ENCODE measurements at places on chromosomes 11 and 22.

DNA sequence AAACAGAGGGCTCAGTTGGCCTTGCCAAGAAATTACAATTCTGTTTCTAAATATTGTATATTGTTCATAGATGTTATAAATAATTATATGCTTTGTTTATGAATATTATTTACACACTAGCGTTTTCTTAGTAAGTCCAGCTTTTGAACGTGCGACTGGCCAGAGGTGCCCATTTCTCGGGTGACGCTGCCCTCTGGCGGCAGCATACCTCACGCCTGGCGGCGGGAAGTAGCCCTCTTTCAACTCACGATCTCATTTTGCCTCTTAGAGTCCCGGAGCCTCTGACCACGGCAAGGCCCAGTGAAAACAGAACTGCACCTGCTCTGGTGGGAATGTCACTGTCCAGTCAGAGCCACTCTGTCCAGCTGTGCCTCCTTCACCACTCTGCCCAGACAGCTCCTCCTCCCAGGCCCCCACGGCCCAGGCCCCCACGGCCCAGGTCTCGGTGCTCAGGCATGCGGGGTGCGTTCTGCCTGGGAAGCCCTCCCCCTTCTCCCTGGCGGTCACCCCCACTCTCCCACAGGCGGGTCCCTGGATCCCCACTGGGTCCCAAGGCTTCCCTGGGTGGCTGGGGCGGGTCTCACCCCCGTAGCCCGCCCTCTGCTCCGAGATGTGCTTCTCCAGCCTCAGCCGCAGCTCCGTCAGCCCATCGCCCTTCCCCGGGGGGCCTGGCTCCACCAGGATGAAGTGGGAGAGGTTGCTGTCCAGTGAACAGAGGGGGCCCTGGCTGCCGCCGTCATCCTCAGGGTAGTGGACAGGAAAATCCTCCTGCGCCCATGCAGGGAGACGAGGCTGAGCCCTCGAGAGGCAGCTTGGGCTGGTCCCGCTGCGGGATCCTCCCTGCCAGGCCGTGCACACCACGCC is 19.3 kb downstream of the TSSC4 start:
- H3K36me3 ChIP-seq: no peaks in the 10 kb centered on the region
- DNase-seq: peak; percentile 65
- H3K27ac ChIP-seq: no peak overlapping the region

GRCh38 chr11:128157423-128158298 is 429.7 kb downstream of the ETS1 start:
- H3K4me3 ChIP-seq: peak overlapping the region; percentile 74
- no peaks in the 10 kb centered on the region for H3K27me3 ChIP-seq
- DNase-seq: peak; percentile 65
- peaks cover 2% of the 10 kb centered on the region for H3K36me3 ChIP-seq

DNA sequence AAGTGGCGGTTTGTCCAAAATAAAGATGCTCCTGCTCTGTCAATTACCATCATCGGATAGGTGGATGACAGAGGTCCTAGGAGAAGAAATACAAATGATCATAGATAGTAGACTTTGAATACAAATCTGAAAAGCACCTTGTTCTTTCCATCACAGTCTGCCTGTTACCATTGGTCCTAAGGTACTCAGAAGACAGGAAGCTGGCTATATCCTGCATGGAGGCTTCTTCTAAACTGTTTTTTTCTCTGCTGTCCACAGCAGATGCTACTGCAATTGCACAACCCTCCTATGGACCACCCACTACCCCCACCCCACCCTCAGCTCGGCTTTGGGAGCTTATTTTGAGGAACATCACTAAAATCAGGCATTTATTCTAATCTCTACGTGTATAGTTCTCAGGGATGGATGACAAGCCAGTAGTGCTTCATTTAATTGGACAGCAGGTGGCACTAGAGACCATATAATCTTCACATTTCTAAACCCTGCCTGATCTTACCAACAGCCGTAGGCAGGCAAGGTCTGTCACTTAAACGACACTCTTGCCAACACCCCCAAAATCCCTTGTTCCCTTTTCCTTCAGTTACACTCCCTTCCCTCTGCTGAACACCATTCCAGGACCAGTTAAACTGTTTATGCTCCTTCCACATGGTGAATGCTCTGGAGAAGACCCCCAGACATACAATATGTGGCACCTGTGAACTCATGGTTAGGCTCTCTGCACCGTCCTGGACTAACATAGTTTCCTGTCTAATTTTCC is 6.6 kb upstream of the PTS start:
- peak; percentile 56 for DNase-seq
- H3K4me3 ChIP-seq: no peak overlapping the region
- no peak overlapping the region for H3K27ac ChIP-seq
- H3K36me3 ChIP-seq: no peaks in the 10 kb centered on the region

DNA sequence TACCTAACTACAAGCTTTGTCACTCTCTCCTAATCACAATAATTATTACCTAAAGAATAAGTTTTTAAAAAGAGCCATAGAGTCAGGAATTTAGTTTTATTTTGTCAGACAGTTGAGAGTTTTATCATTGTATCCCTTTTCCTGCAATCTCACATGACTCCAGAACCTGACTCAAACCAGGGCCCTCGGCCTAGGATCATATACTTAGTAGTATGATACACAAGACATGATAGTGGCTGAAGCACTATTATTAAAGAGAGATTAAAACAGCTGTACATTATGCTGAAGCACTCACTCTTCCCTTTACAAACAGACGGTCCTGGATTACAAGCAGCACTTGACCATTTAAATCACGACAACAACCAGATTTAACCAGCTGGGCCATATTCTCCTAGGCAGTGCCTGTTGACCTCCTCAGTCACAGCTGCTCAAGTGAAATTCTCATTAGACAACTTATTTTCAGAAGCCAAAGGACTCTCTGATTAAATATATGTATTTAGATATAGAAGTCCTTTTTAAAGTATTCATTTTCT is 44.0 kb downstream of the SOX6 start:
- DNase-seq: no peak
- no peaks in the 10 kb centered on the region for H3K27me3 ChIP-seq
- no peaks in the 10 kb centered on the region for H3K4me1 ChIP-seq
- H3K27ac ChIP-seq: no peak overlapping the region
- no peak overlapping the region for H3K4me3 ChIP-seq

GRCh38 chr11:72292106-72292785 is 48.3 kb upstream of the PHOX2A start:
- no peak overlapping the region for H3K4me3 ChIP-seq
- H3K27me3 ChIP-seq: no peaks in the 10 kb centered on the region
- no peak overlapping the region for H3K27ac ChIP-seq
- H3K4me1 ChIP-seq: no peaks in the 10 kb centered on the region

DNA sequence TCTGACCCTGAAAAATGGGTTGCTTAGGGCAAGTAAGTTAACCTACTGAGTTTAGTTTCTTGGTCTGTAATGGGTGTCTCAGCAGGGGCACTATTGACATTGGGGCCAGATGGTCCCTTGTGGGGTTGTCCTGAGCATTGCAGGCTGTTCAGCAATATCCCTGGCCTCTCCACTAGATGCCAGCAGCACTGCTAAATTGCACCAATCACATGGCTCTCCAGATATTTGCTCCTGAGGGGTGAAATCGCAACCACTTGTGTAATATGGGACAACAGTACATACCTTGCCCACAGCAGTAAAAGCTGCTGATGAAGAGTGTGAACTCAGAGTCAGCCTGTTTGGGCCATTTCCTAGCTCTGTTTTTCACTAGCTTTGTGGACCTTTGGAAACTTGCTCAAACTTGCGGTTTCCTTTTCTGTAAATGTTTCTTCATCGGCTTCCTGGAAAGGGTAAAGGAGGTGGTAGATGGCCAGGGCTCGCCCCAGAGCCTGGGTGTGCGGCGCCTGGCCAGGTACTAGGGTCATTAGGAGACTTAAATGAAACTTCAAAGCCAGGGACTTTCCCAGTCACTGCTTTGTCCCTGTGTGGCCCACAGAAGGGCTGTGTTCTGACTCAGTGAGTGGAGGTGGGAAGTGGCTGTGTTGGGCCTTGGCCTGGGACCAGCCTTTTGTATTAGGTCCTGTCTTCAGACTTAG is 13.0 kb downstream of the NCF4 start:
- no peak overlapping the region for H3K4me3 ChIP-seq
- H3K27ac ChIP-seq: peak overlapping the region; percentile 78
- H3K36me3 ChIP-seq: peaks cover 6% of the 10 kb centered on the region
- peaks cover 16% of the 10 kb centered on the region for H3K27me3 ChIP-seq

- H3K4me1 ChIP-seq: peaks cover 32% of the 10 kb centered on the region
- H3K4me3 ChIP-seq: no peak overlapping the region
- no peaks in the 10 kb centered on the region for H3K27me3 ChIP-seq
- no peak for DNase-seq
Measured at GRCh38 chr11:117278347-117278746, 12.8 kb upstream of the BACE1-AS start.

DNA sequence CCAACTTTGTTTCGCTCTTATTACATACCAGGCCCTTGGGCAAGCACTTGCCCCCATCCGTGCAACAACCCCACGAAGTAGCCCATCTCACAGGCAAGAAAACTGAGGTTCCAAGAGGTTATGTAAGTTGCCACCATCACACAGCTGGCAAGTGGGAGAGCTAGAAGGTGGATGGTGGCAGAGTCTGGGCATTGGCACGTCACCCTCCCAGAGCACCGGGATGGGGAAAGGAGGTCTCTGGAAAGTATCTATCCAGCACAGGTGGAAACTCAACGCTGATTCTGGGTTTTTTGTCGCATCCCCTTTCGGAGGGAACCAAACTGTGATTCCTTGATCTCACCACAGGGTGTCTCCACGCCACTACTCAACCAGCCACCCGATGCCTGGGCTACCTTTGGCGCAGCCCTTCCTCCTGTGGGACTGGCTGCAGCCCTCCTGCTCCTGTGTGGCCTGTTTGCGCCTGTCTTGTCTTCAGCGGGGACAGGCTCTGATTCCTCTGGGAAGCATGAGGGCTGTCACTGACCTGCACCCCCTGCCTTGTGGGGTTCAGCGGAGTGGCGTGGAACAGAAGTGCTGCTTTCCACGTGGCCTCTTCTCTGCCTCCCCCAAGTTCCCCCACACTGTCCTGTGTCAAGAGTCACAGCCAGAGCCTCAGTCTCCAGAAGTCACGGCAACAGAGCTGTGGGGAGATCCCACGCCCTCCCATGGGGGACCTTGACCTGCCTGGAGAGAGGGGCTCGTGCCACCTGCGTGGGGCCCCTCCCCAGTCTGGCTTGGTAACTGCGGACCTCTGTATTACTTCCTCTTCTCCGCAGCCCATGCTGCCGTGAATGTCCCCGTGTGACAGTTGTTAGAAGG is 34.4 kb upstream of the TRIM29 start:
- peaks cover 57% of the 10 kb centered on the region for H3K27me3 ChIP-seq
- peak; percentile 20 for DNase-seq
- no peak overlapping the region for H3K4me3 ChIP-seq
- no peaks in the 10 kb centered on the region for H3K36me3 ChIP-seq
- peaks cover 4% of the 10 kb centered on the region for H3K4me1 ChIP-seq
- H3K27ac ChIP-seq: no peak overlapping the region

GRCh38 chr11:126573325-126573978 is 218.0 kb downstream of the ST3GAL4 start:
- no peaks in the 10 kb centered on the region for H3K4me1 ChIP-seq
- peaks cover 68% of the 10 kb centered on the region for H3K27me3 ChIP-seq
- no peak overlapping the region for H3K27ac ChIP-seq

DNA sequence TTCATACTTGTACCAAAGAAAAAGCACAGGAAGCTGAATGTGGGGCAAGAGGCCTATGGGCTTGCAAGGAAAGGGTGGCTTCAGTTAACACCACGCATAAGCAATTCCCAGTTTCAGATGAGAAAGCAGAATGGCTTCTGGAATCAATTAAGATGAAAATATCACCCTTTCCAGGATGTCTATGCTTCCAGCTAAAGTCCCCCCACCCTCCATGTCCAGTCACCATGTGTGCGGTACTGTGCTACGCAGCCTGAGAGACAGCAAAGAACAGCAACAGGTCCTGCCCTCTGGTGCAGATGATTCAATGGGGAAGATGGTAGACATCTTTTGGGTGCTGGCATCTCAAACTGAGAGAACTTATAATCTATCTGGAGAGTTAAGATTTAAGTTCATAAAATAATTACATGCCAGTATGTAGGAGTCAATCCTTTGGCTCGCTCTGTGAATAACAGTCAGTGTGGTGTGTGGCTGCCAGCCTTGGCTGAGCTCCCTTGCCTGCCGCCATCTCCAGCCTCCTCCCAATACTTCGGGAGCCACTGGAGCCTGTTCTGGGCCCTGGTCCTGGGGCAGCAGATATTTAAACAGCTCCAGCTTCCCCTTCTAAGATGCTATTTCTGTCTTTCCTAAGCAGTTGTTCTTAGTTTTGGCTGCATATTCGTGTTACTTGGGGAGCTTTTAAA is 44.5 kb downstream of the ME3 start:
- H3K36me3 ChIP-seq: no peaks in the 10 kb centered on the region
- no peak for DNase-seq
- no peak overlapping the region for H3K27ac ChIP-seq
- no peaks in the 10 kb centered on the region for H3K27me3 ChIP-seq
- no peaks in the 10 kb centered on the region for H3K4me1 ChIP-seq
- no peak overlapping the region for H3K4me3 ChIP-seq

GRCh38 chr11:24628224-24628776 is 131.4 kb downstream of the LUZP2 start:
- no peak overlapping the region for H3K27ac ChIP-seq
- no peaks in the 10 kb centered on the region for H3K36me3 ChIP-seq
- no peak for DNase-seq
- H3K4me1 ChIP-seq: no peaks in the 10 kb centered on the region
- H3K4me3 ChIP-seq: no peak overlapping the region

- H3K27me3 ChIP-seq: peaks cover 18% of the 10 kb centered on the region
- no peak within 1 kb of the TSS for H3K27ac ChIP-seq
Measured at GRCh38 chr11:58844361-58845005, at the start of gene GLYATL2. GLYATL2 (minus strand) TSS chr11:58844704; CDS start chr11:58839612, 5,092 bp downstream.

- H3K27me3 ChIP-seq: no peaks in the 10 kb centered on the region
- H3K36me3 ChIP-seq: peaks cover 42% of the 10 kb centered on the region
- DNase-seq: no peak
- H3K4me1 ChIP-seq: peaks cover 32% of the 10 kb centered on the region
Measured at GRCh38 chr11:66337103-66337899, 1.1 kb upstream of the RIN1 start.

DNA sequence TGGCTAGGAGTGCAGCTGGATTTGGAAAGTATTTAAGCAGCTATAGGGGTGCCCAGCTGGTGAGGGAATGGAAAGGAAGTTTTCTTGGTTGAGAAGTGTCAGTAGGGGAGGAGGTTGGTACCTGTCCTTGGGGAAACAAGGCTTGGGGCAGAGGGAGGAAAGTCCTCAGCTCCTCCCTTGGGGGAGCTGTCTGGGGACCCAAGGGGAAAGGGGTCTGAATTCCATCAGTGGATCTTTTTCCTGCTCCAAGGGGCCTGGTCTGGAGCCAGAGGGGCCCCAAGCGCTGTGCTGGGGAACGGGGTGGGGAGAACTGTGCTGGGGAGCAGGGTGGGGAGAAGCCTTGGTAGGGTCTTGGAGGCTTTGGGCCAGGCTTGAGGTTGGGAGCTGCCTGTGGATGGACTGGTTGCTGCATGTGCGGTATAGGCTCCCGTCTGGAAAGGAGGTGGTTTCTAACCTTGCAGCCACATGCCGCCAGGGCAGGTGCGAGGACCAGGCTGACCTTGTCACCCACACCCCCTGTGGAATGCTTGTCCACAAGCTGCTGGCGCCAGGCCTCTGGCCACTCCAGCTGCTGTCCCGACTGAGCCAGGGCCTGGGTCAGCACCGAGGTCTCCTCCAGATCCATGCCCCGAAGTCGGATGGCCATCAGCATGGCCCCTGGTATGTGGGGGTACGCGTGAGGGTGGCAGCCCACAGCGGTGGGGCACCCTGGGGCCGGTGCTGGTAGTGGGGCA is 963 bp downstream of the TYMP start:
- peak overlapping the region; percentile 83 for H3K4me3 ChIP-seq
- no peak for DNase-seq
- peaks cover 39% of the 10 kb centered on the region for H3K4me1 ChIP-seq
- H3K36me3 ChIP-seq: peaks cover 48% of the 10 kb centered on the region
- no peaks in the 10 kb centered on the region for H3K27me3 ChIP-seq
- H3K27ac ChIP-seq: peak overlapping the region; percentile 94

GRCh38 chr11:130055617-130056016 is 14.1 kb upstream of the APLP2 start:
- H3K4me1 ChIP-seq: no peaks in the 10 kb centered on the region
- no peak overlapping the region for H3K4me3 ChIP-seq
- H3K36me3 ChIP-seq: no peaks in the 10 kb centered on the region
- no peak overlapping the region for H3K27ac ChIP-seq
